ENCODE measurements at places on chromosomes 3 and 15.

- DNase-seq, result no peak
Measured at GRCh38 chr3:26312816-26313215, 309.8 kb upstream of the LRRC3B start.

DNA sequence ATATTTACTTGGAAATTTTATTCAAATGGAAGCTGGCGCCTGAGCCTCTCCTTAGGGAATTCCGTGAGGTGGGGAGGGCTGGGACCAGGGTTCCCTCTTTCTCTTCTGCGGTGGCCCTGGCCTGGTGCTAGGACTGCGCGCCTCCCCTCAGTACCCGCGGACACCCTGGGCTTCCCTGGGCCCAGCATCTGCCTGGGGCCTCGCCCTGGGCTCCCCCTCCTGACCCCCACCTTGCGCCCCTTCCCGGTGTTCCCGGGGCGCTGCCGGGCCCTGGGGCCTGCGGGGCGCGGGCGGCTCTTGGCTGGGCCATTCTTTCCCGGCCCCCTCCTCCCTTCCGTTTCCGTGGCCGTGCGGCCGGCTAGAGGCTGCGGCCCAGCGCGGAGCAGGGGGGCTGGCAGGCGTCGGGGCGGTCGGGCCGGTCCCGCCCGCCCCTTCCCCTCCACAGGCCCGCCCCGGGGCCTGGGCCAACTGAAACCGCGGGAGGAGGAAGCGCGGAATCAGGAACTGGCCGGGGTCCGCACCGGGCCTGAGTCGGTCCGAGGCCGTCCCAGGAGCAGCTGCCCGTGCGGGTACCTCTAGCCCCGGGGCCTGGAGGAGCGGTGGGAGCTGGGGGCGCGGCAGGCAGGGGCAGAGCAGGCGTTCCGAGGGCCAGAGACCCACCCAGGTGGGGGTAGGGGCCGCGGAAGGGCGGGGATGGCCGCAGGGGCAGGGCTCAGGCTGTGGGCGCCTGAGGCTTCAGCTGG lies at the start of gene FES:
FES (plus strand) TSS at position 529 of the 743 bp plus-strand sequence. CDS start 542 bp downstream, outside the sequence.
- DNase-seq, result peak; percentile 82

DNA sequence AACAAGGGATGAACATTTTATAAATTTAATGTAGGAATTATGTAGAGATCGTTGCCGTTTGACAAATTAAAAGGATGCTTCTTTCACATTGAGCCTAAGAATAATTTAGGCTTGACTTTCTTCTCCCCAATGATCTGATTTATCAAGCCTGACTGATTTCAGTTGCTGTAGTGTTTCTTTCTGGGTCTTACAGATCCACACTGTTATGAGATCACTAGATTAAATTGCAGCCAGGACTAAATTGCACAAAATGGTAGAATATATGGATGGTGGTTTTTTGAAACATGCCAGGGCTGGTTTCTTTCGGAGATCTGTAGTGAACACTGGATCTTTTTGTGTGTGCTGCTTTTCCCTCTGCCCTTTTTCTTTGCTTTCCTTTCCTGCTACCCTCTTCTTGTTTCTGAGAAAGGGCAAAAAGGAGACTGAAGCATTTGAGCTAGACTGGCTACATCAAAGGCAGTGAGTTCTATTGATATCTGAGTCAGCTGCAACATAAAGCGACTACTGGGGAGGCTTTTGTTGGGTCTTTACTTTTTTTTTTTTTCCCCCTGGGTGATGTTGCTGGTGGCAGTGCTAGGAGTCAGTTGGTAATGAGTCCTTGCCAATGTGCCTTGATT lies 83.0 kb downstream of the AKAP13 start:
- peak; percentile 64 for DNase-seq

DNA sequence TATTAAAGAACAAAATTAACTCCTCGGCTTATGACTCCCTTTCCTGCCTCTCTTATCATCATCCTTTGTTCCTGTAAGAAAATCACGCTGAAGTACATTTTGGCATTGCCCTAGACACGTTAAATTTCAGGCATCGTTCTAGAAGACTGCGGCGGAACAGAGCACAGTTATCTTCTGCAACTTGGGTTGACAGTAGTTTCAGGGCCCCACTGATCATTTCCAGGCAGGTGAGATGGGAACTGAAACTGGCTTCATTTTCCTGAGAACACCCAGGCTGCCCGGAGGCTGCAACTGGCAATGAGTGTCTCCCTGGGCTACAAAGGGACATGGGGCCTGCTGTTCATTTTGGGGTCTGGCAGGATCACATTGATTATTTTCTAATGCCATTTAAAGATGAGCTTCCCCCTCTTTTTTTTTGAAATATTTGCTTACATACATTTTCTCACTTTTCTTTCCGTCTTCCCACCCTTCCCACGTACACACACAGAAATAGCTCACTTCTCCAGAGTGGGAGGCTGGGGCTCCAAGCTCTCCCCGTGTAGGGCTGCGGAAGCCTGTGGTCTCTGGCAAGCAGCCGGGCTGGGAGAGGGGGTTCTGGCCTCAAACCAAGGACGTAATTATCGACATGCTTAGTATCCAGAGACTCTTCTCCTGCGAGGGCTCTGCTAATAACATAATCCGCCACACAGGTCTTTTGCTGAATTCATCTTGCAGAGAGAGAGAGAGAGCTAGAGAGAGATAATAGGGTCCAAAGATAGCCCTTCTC lies 267.4 kb downstream of the ABHD5 start:
- DNase-seq, result no peak

DNA sequence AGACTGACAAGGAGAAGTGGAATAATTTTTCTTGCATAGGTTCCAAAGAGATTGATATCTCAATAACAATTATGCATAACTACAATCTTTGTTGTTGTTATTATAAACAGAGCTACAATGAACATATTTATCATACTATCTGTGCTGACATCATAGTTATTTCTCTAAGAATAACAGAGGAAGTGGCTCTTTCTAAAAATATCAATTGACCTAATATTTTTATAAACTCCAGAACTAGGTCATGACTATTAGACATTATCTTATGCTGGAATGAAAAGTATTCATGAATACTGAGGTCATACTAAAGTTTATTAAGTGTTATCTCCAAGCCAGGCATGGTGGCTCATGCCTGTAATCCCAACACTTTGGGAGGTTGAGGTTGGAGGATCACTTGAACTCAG lies 114.1 kb downstream of the DCLK3 start:
- no peak for DNase-seq

DNA sequence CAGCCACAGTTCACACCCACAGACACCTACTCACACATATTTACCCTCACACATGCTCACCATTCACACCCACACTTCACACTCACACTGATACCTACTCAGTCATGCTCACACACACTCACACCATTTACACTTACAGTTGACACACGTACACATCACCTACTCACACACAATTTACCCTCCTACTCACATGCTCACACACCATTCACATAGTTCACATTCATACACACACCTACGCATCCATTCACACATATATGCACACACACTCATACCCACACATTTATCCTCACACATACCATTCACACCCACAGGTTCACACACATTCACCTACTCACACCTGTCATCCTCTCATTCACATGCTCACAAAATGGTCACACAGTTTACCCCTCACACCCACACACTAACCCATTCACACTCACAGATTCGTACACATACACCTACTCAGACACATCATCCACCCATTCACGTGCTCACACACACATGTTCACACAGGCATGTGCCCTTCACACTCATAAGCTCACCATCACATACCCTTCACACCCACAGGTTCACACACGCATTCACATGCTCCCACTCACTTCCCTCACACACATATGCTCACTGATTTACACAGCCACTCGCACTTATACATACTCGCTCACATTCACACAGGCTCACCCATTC lies 42.3 kb downstream of the HMCES start:
- DNase-seq, result no peak

Measured in kidney (tissue), 22 donors.